ENCODE measurements at places on chromosomes 4 and X.

GRCh38 chrX:9501362-9501761 is 36.5 kb downstream of the TBL1X start:
- no peak for DNase-seq

GRCh38 chr4:29304595-29304994 is 1415.6 kb upstream of the PCDH7 start:
- DNase-seq, result no peak

DNA sequence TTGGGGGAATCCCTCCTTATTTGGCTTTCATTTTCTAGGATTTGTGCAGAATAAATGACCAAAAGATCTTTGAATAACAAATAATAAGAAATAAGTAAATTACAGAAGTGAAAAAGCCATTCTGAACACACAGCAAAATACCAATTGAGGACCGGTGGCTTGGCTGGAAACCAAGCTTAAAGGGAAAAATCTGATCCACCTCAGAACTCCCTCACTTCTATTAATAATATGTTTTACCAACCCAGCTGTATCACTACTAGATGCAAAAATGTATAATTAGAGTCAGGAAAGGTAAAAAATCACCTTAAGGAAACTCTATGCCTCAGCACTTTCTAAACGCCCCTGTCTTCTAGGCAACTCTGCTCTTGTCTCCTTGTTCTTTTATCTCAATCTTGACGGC is 77.3 kb downstream of the TSPAN5 start:
- DNase-seq, result no peak

- DNase-seq, result no peak
Observed at GRCh38 chr4:140904904-140905303, 148.7 kb upstream of the TBC1D9 start.

DNA sequence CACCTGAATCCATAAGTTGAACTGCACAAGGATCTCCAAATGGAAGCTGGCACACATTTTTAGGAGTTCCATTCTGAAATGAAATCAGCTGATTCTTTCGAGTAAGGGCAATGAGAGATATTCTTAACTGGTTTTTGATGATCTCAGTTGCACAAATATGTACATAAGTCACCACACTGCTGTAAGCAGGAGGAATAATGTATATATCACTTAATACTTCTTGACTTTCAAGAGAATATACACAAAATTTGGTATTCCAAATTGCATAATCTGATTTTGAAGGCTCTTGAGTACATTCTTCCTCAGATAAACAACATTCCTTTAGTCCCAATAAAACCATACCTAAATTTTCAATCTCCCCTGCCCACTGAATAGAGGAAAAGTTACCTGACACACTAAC is 8.2 kb downstream of the FANCB start:
- no peak for DNase-seq

GRCh38 chrX:101220662-101221260 is 1.2 kb downstream of the DRP2 start:
- DNase-seq, result no peak
